ENCODE measurements at places on chromosomes 3 and 15. TPM values are rescaled to one million over a fixed set of nuclear protein-coding genes. Genes with fewer than 3 reads are reported as not detected.

- peaks cover 23% of the 10 kb centered on the region for H3K36me3 ChIP-seq
- H3K4me3 ChIP-seq = no peak overlapping the region
- no peak overlapping the region for H3K27ac ChIP-seq
- no peaks in the 10 kb centered on the region for H3K27me3 ChIP-seq
- no peaks in the 10 kb centered on the region for H3K4me1 ChIP-seq
Measured at GRCh38 chr3:123167686-123168085, 34.1 kb upstream of the SEC22A start.

The CD276 gene
- 85.6 TPM for total RNA-seq

DNA sequence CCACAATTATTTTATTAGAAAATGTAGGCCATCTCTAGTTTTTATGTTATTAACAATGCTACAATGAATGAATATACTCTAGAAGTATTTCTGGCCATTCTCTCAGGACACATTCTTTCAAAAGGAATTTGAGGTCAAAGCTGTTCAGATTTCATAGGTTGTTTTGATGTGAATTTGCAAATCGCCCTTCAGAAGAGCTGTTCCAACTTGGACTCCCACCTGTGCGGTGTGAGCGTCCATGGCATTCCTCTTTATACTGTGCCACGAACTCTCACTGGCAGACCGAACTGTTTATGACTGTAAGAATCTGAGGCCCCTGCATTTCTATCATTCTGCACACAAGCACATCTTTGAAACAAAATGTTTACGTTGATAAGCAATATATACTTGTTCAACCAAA, 18.6 kb upstream of the SLC24A5 start:
- no peak for DNase-seq
- no peak overlapping the region for H3K27ac ChIP-seq
- no peak overlapping the region for H3K4me3 ChIP-seq
- H3K36me3 ChIP-seq = no peaks in the 10 kb centered on the region
- H3K27me3 ChIP-seq = peaks cover 53% of the 10 kb centered on the region

- peaks cover 42% of the 10 kb centered on the region for H3K4me1 ChIP-seq
- no peaks in the 10 kb centered on the region for H3K36me3 ChIP-seq
- peak overlapping the region; percentile 97 for H3K27ac ChIP-seq
- no peaks in the 10 kb centered on the region for H3K27me3 ChIP-seq
- DNase-seq = no peak
Measured at GRCh38 chr3:38164643-38164951, 740 bp upstream of the OXSR1 start.

The ALPK3 gene
- 6.9 TPM for total RNA-seq

DNA sequence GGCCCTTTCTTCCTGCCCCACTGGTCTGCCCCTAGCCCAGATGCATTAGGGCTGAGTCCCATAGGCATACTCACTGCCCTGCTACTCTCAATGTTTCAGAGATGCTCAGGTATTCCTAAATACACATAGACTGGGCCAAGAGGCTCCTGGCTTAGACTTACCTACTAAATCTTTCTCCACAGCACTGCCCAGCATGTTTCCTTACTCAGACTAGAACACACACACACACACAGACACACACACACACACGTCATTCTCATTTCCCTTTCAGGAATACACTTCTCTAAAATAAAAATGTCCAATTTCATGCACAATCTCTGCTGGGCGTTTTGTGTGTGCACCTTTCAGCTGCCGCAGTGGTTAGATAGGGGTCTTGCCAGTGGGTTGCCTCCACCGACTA, 175.7 kb downstream of the FAM43A start:
- no peak for DNase-seq
- H3K4me3 ChIP-seq = no peak overlapping the region
- H3K36me3 ChIP-seq = no peaks in the 10 kb centered on the region
- no peak overlapping the region for H3K27ac ChIP-seq

The ISLR2 gene
- 0.22 TPM for total RNA-seq

GRCh38 chr15:90864507-90864906, 3.9 kb upstream of the FURIN start:
- no peak for DNase-seq
- H3K27me3 ChIP-seq = no peaks in the 10 kb centered on the region

DNA sequence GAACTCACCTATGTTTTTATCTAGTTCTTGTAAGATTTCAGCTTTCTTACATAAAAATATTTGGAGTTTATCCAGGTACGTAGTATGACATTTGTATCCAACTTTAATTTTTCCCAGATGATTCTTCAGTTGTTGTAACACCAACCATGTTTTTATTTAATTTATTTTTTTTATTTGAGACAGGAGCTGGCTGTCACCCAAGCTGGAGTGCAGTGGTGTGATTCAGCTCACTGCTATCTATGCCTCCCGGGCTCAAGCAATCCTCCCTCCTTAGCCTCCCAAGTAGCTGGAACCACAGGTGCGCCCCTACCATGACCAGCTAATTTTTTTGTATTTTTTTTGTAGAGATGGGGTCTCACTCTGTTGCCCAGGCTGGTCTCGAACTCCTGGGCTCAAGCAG, 6.6 kb downstream of the XYLB start:
- DNase-seq = peak; percentile 63
- H3K27me3 ChIP-seq = no peaks in the 10 kb centered on the region
- peaks cover 26% of the 10 kb centered on the region for H3K36me3 ChIP-seq
- H3K4me3 ChIP-seq = no peak overlapping the region
- H3K4me1 ChIP-seq = peaks cover 30% of the 10 kb centered on the region

DNA sequence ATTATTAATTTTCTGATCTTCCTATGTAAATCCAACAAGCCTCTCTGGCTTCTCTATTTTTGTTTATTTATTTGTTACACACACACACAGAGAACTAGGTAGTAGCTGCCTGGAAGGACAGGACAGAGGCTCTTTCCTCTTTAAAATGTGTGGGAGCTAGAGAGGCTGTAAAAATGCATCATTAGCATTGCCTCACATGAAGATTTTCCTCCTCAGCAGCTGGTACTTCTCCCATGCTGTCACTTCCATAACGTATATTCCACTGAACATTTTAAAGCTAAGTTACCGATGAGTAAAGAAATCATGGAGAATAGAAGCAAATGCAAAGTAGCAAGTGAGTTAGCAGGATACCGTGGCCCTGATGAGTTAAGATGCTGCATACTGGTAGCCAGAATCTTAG, 63.9 kb downstream of the IMPG2 start:
- no peak for DNase-seq
- H3K27ac ChIP-seq = no peak overlapping the region
- no peaks in the 10 kb centered on the region for H3K27me3 ChIP-seq
- peaks cover 12% of the 10 kb centered on the region for H3K4me1 ChIP-seq
- H3K36me3 ChIP-seq = no peaks in the 10 kb centered on the region

- H3K4me3 ChIP-seq = peak overlapping the region; percentile 23
- peak; percentile 57 for DNase-seq
- no peaks in the 10 kb centered on the region for H3K27me3 ChIP-seq
- H3K4me1 ChIP-seq = peaks cover 57% of the 10 kb centered on the region
- peak overlapping the region; percentile 88 for H3K27ac ChIP-seq
Measured at GRCh38 chr3:102179326-102180177, 255.3 kb upstream of the ZPLD1 start.

The KNL1 gene
- 33.8 TPM for total RNA-seq

DNA sequence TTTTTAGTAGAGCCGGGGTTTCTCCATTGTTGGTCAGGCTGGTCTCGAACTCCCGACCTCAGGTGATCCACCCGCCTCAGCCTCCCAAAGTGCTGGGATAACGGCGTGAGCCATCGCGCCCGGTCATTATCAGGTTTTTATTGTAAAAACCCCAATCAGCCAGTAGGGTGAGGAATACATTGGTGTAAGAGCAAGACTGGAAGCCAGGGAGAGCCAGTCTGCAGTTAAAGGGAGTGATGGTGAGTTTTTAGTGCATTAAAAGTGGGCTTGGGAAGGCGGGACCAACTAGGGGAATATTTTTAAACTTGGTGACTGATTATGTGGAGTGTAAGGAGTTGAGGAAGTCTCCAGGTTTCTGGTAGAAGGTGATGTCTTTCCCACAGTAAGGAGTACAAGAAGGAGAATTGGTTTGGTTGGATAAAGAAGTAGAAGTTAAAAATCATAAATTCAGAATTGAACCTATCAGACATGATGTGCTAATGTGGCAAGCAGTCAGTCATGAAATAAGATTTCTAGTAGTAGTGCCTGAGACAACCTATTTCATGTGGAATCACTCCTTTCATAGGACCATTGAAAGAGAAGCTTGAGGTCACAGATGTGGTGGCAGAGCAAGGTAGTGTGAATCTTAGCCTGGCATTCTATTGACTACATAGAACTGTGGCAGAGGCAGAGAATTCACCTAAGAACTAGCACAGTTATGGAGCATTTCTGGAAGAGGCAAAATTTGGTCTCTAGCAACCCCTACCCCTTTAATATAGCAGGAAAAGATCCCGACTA, 2.4 kb upstream of the DCBLD2 start:
- H3K27me3 ChIP-seq = no peaks in the 10 kb centered on the region
- H3K36me3 ChIP-seq = peaks cover 19% of the 10 kb centered on the region
- H3K4me1 ChIP-seq = peaks cover 43% of the 10 kb centered on the region
- H3K27ac ChIP-seq = peak overlapping the region; percentile 9

DNA sequence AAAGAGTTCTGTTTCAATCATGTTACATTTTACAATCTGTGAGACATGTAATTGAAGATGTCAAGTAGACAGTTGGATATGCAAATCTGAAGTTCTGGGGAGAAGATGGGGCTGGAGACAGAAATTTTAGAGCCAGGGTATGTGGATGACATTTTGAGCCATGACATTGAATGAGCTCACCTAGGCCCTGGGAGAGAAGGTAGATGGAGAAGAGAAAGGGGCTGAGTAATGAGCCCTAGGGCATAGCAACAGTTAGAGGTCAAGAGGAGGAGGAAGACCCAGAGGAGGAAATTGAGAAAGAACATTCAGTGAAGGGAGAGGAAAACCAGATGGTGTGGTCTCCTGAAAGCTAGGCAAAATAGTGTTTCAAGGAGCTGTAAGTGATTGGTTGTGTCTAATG, 15.3 kb downstream of the TMEM266 start:
- H3K27me3 ChIP-seq = peaks cover 4% of the 10 kb centered on the region
- peak; percentile 18 for DNase-seq
- no peak overlapping the region for H3K4me3 ChIP-seq
- no peak overlapping the region for H3K27ac ChIP-seq
- H3K4me1 ChIP-seq = peaks cover 3% of the 10 kb centered on the region
- H3K36me3 ChIP-seq = no peaks in the 10 kb centered on the region

The KLHL40 gene
- not detected for total RNA-seq

- peaks cover 26% of the 10 kb centered on the region for H3K27me3 ChIP-seq
- no peak for DNase-seq
- no peak overlapping the region for H3K27ac ChIP-seq
- no peaks in the 10 kb centered on the region for H3K36me3 ChIP-seq
- peaks cover 3% of the 10 kb centered on the region for H3K4me1 ChIP-seq
- H3K4me3 ChIP-seq = no peak overlapping the region
Measured at GRCh38 chr3:123387532-123387931, 61.4 kb downstream of the ADCY5 start.

- H3K36me3 ChIP-seq = no peaks in the 10 kb centered on the region
- no peak overlapping the region for H3K27ac ChIP-seq
- H3K27me3 ChIP-seq = no peaks in the 10 kb centered on the region
- no peak overlapping the region for H3K4me3 ChIP-seq
- no peak for DNase-seq
Measured at GRCh38 chr15:47661661-47662180, 55.6 kb upstream of the SEMA6D start.

DNA sequence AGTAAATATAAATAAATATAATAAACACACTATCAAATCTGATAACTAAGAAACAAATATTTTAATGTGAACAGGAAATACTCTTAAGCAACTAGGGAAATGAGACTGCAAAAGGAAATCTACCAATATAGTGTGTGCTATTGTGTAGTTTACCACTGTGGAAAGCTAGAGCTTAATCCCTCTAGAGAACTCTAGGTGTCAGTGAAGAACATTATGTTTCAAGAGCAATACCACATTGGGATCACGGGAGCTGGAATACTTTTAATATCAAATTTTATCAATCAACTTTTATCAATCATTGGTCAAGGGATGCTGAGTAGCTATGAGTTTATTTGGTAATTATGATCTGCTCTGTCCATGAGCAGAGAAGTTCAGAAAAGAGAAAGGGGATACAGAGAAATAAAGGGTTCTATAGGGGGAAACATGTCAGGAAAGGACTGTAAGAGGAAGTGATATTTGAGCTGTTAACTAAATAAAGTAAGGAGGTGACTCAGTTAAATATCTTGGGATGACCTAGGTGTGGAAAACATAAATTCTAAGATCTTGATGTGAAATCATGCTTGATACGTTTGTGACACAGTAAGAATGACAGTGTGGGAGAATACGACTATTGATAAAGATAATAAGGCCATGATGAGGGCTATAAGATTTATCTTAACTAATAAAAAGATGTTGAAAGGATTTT, 762.2 kb upstream of the ALCAM start:
- H3K36me3 ChIP-seq = no peaks in the 10 kb centered on the region
- peak overlapping the region; percentile 49 for H3K27ac ChIP-seq
- H3K27me3 ChIP-seq = no peaks in the 10 kb centered on the region
- peak; percentile 74 for DNase-seq

The PRR20G gene
- not detected for total RNA-seq

DNA sequence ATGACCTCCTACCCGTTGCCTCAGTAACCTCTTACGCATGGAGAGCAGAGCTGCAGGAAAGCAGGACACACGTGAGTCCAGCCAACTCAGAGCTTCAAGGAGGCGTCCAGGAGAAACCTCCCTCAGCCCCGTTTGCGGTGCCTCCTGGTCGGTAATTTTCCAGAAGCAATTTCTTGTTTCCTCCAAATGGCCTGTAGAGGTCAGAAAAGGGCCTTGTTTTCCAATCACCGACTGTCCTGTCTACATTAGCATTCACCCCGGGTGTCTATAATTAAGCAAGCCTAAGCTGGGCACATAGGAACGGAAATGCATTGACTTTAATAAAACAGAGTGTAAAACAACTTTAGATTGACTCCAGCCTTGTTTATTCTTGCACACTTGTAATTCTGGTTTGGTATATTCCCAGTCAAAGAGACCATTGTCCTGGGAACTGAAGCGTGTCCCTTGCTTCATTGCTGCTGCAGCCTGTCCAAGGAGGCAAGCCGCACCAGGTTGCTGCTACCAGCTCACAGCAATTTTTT, 836.2 kb downstream of the AGBL1 start:
- DNase-seq = peak; percentile 48
- no peaks in the 10 kb centered on the region for H3K27me3 ChIP-seq
- no peaks in the 10 kb centered on the region for H3K4me1 ChIP-seq
- no peak overlapping the region for H3K4me3 ChIP-seq
- H3K27ac ChIP-seq = no peak overlapping the region

GRCh38 chr3:107432013-107432515, 54.8 kb downstream of the CCDC54 start:
- no peaks in the 10 kb centered on the region for H3K36me3 ChIP-seq
- peak overlapping the region; percentile 76 for H3K4me3 ChIP-seq
- H3K4me1 ChIP-seq = peaks cover 21% of the 10 kb centered on the region

DNA sequence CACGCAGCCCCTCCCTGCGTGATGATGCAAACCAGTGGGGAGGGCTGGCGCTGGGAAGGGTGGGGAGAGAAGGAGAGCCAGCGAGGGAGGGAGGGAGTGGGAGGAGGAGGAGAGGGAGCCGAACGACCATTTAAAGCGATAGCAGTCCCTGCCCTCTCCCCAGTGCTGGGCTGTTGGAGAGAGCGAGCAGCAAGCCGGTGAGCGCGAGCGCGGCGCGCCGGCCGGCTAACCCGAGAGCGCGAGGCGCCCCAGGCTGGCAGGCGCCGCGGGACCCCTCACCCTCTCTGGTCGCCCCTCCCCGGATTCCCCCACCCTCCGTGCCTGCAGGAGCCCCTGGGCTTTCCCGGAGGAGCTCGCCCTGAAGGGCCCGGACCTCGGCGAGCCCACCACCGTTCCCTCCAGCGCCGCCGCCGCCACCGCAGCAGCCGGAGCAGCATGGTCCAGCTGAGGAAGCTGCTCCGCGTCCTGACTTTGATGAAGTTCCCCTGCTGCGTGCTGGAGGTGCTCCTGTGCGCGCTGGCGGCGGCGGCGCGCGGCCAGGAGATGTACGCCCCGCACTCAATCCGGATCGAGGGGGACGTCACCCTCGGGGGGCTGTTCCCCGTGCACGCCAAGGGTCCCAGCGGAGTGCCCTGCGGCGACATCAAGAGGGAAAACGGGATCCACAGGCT, at the start of gene GRM7:
TSS of gene GRM7 (plus strand) at position 162 of the 671 bp plus-strand sequence.
- no peak within 1 kb of the TSS for H3K4me3 ChIP-seq
- no peaks in the 10 kb centered on the region for H3K27me3 ChIP-seq
- H3K27ac ChIP-seq = no peak within 1 kb of the TSS
- H3K4me1 ChIP-seq = no peaks in the 10 kb centered on the region

Data from PC-3 (cell line).